ENCODE measurements at places on chromosomes 4 and X.
A peak's percentile ranks its signal among the peaks of the same experiment; 100 is the strongest.

DNA sequence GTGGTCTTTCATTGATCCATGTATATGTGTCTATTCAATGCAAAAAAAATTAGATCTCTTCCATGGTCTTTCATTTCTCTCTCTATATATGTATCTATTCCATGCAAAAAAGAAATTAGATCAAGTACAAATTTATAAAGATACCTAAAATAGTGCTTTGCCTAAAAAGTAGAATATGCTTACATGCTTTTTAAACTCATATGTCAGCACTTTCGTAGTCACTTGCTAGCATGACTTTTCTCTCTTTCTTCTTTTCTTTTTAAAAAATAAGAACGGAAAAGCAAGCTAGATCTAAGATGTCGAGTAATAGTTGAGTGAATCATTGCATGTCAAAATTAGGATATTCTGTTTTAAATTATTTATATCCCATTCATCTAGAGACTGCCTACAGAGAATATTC lies 50.9 kb downstream of the PKD2 start:
- no peaks in the 10 kb centered on the region for H3K4me1 ChIP-seq
- H3K27ac ChIP-seq = no peak overlapping the region
- peaks cover 41% of the 10 kb centered on the region for H3K36me3 ChIP-seq
- H3K4me3 ChIP-seq = no peak overlapping the region
- no peaks in the 10 kb centered on the region for H3K27me3 ChIP-seq

- H3K4me3 ChIP-seq = no peak overlapping the region
- no peak overlapping the region for H3K27ac ChIP-seq
- peaks cover 66% of the 10 kb centered on the region for H3K36me3 ChIP-seq
Observed at GRCh38 chr4:39114436-39114835, 52.4 kb downstream of the KLHL5 start.

- DNase-seq = no peak
- peak overlapping the region; percentile 72 for H3K27ac ChIP-seq
- peaks cover 48% of the 10 kb centered on the region for H3K4me1 ChIP-seq
- no peaks in the 10 kb centered on the region for H3K27me3 ChIP-seq
Observed at GRCh38 chr4:113478032-113478431, 283.5 kb downstream of the CAMK2D start.

DNA sequence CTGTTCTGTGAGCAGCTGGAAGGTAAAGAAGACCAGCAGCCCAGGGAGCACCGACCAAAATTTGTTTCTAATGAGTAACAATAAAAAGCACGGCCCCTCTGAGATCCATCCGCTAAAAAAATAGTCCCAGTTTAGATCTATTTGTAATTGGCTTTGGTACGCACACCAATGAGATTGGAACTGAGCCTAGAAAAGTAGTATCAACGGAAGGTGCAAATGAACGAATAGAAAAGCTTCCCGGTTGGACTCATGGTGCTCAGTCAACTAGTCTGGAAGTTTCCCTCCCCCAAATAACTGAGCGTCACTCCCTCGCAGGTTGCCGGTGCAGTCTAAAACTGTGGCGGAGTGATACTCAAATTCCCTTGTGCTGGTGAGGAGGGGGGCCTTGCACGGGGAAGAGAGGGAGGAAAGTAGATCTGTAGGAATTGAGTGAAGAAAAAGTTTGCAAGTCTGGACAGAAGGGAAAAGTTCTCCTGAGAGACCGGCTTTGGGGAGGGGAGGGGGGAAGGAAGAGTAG lies at the start of gene COL4A5:
Gene COL4A5 (plus strand): TSS at position 413 of the 517 bp plus-strand sequence. CDS start 288 bp downstream, outside the sequence.
- peaks cover 72% of the 10 kb centered on the region for H3K27me3 ChIP-seq
- DNase-seq = no peak
- peaks cover 6% of the 10 kb centered on the region for H3K4me1 ChIP-seq
- no peaks in the 10 kb centered on the region for H3K36me3 ChIP-seq

DNA sequence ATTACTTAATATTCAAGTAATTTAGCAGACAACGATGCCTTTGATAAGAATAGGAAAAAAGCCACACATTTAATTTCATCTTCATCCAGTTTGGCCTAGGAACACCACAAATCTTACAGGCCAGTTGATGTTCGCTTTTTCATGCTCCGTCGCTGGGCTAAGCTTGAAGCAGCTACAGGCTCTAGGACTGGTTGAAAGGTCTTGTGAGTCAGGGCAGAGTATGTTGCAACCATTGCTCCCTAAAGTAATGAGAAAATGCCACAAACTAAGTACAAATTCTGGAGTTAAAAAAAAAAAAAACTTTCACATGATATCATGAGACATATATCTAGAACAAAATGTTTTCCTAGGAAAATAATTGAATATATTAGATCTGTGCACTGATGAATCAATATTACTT lies 123.8 kb downstream of the RPS6KA6 start:
- no peaks in the 10 kb centered on the region for H3K4me1 ChIP-seq
- no peak for DNase-seq
- H3K27ac ChIP-seq = no peak overlapping the region

DNA sequence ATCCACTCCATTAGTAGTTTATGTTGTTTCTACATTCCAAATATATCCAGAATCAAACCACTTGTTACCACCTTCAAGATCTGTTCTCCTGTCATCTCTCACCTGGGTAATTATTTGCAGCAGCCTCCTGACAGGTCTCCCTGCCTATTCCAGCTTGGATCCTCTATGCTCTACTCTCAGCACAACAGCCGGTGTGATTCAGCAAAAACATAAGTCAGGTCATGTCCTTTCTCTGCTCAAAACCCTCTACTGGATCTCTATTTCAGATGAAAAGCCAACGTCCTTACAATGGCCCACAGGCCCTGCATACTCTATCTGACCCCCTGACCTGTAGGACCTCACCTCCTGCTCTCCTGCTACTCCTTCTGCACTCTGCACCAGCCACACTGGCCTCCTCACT lies 84.5 kb downstream of the NHSL2 start:
- H3K36me3 ChIP-seq = no peaks in the 10 kb centered on the region
- no peak for DNase-seq
- H3K27ac ChIP-seq = no peak overlapping the region
- H3K27me3 ChIP-seq = peaks cover 45% of the 10 kb centered on the region

- H3K4me1 ChIP-seq = no peaks in the 10 kb centered on the region
- no peaks in the 10 kb centered on the region for H3K36me3 ChIP-seq
- peaks cover 8% of the 10 kb centered on the region for H3K27me3 ChIP-seq
- no peak overlapping the region for H3K4me3 ChIP-seq
- DNase-seq = no peak
Observed at GRCh38 chr4:78596111-78596742, 44.7 kb downstream of the ANXA3 start.

- H3K4me3 ChIP-seq = no peak overlapping the region
- no peak overlapping the region for H3K27ac ChIP-seq
- peaks cover 16% of the 10 kb centered on the region for H3K27me3 ChIP-seq
Observed at GRCh38 chrX:2538031-2538757, 37.4 kb upstream of the DHRSX start.

- H3K4me1 ChIP-seq = no peaks in the 10 kb centered on the region
- H3K27me3 ChIP-seq = no peaks in the 10 kb centered on the region
- H3K27ac ChIP-seq = no peak overlapping the region
- H3K4me3 ChIP-seq = no peak overlapping the region
- DNase-seq = no peak
- no peaks in the 10 kb centered on the region for H3K36me3 ChIP-seq
Observed at GRCh38 chr4:176856421-176856820, 63.7 kb upstream of the VEGFC start.

- no peak overlapping the region for H3K27ac ChIP-seq
- H3K4me3 ChIP-seq = no peak overlapping the region
- no peaks in the 10 kb centered on the region for H3K36me3 ChIP-seq
- H3K27me3 ChIP-seq = peaks cover 42% of the 10 kb centered on the region
- DNase-seq = no peak
- H3K4me1 ChIP-seq = peaks cover 5% of the 10 kb centered on the region
Observed at GRCh38 chr4:76748649-76749048, 149.3 kb downstream of the SOWAHB start.

- no peak for DNase-seq
- H3K27ac ChIP-seq = no peak overlapping the region
- H3K36me3 ChIP-seq = no peaks in the 10 kb centered on the region
- no peak overlapping the region for H3K4me3 ChIP-seq
- H3K4me1 ChIP-seq = no peaks in the 10 kb centered on the region
- H3K27me3 ChIP-seq = no peaks in the 10 kb centered on the region
Observed at GRCh38 chr4:149008415-149009025, 566.3 kb upstream of the NR3C2 start.

DNA sequence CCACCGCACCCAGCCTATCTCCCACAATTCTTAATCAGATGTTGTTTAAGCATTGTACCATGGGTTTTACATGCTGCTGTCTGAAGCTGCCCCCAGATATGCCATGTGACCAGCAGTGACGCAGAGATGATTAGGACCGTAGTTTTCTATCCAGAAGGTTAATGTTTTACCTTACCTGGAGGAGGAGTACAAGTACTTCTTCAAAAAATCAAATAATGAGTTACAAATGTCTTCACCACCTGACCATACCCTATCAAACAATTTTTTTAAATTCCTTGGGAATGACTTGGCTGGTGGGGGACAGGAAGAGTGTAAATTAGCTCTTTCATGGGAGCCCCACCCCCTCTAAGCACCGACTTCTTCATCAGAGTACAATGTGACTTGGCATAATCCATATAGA lies 16.2 kb upstream of the SGMS2 start:
- no peak overlapping the region for H3K4me3 ChIP-seq
- H3K36me3 ChIP-seq = no peaks in the 10 kb centered on the region
- peaks cover 31% of the 10 kb centered on the region for H3K27me3 ChIP-seq

DNA sequence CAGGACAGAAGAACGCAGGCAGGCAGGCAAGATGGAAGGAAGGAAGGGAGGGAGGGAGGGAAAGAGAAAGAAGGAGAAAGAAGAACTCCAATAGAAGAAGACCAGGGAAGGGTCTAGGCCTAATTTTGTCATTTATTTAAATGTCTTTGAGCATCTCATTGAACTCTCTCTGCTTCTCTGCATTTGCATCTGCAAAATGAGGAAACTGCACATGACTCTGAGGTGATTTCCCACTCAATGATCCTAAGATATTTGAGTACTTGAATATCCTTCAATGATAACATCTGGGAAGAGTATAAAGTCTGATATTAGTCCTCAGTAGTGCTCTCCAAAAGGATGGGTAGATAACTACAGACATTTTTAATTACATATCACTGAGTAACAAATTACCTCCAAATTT lies 33.1 kb upstream of the RBPJ start:
- H3K36me3 ChIP-seq = no peaks in the 10 kb centered on the region
- H3K4me1 ChIP-seq = peaks cover 17% of the 10 kb centered on the region
- H3K27ac ChIP-seq = no peak overlapping the region
- no peak for DNase-seq

GRCh38 chrX:149302705-149303104 lies 202.4 kb downstream of the IDS start:
- H3K4me1 ChIP-seq = no peaks in the 10 kb centered on the region
- H3K36me3 ChIP-seq = no peaks in the 10 kb centered on the region
- no peak for DNase-seq

GRCh38 chr4:118141240-118141639 lies 107.0 kb downstream of the NDST3 start:
- no peaks in the 10 kb centered on the region for H3K27me3 ChIP-seq
- H3K4me3 ChIP-seq = no peak overlapping the region
- H3K36me3 ChIP-seq = no peaks in the 10 kb centered on the region
- H3K27ac ChIP-seq = no peak overlapping the region
- no peaks in the 10 kb centered on the region for H3K4me1 ChIP-seq

DNA sequence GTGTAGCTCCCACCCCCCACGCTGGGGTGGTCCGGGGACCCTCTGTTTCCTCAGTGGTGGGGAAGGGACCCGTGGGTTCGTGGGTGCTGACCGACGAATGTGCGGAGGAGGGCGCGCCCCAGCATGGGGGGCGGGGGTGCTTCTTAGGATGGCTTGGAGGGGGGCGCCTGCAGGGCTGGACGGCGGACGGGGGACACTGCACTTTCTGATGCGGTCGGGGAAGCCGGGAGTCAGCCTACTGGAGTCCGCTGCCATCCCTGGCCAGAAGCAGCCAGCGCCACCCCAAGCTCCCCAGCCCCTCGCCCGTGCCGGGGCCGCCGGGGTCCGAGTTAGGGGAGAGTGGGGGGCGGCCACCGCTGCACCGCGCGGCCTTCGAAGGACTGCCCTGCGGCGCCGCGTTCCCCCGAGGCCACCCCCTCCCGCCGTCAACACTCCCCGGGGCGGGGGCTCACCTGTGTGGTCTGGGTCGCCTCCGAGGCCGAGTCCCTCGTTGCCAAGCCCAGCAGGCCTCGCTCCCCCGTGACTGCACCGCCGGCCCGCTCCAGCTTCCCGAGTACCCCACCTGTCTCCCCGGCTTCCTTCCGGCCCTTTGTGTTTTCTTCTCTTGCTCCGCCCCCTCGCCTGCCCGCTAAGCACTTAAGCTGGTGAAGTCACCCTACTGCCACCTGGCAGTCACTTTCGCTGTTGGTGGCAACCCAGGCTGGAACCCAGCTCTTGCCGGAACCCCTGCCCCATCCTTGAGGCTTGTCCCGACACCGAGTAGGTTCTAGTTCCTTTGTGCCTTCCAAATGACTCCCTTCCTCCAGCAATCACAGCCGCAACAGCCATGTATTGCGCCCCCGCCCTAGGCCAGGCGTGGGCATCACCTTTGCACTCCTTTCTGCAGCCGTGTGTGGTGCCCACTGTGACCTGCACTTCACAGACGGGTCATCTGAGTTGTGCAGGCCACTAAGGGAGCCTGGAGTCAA lies at the start of gene OCIAD2:
Gene OCIAD2 (minus strand): TSS at position 569 of the 968 bp plus-strand sequence. CDS start 2,225 bp downstream, outside the sequence.
- peaks cover 65% of the 10 kb centered on the region for H3K4me1 ChIP-seq
- peak within 1 kb of the TSS; percentile 88 for H3K4me3 ChIP-seq
- H3K27me3 ChIP-seq = no peaks in the 10 kb centered on the region
- H3K36me3 ChIP-seq = peaks cover 31% of the 10 kb centered on the region
- peak; percentile 83 for DNase-seq

DNA sequence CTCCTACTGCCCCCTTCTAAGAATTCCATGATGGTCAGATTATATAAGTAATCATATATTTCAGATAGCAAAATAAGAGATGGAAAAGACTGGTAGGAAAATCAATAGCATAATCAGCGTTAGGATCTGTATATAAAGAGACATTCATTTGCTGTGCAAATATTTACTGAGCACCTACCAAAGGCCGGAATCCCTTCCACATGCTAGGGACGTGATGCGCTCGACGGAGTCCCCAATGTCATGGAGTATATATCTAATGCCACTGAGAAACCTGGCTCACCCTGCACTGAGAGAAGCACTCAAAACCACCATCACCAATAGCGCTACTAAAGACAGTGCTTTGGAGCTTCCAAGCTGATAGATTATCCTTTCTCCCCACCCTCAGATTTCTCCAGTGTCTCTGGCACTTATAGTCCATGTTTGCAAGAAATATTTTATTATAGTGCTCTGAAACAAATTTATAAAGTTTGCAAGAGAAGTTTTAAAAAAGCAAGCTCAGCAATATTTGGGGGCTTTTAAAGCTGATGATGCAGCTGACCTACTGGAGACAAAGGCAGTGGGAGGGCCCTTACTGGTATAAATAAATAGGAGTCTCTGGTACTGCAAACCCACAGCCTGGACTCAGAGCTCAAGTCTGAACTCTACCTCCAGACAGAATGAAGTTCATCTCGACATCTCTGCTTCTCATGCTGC lies at the start of gene CXCL13:
Gene CXCL13 (plus strand): TSS at position 611 of the 693 bp plus-strand sequence. CDS start 46 bp downstream, at position 657.
- H3K36me3 ChIP-seq = no peaks in the 10 kb centered on the region
- H3K4me1 ChIP-seq = peaks cover 20% of the 10 kb centered on the region
- DNase-seq = no peak
- H3K27me3 ChIP-seq = peaks cover 16% of the 10 kb centered on the region
- no peak within 1 kb of the TSS for H3K27ac ChIP-seq
- H3K4me3 ChIP-seq = no peak within 1 kb of the TSS
